ENCODE measurements at places on chromosomes 6 and 20.

DNA sequence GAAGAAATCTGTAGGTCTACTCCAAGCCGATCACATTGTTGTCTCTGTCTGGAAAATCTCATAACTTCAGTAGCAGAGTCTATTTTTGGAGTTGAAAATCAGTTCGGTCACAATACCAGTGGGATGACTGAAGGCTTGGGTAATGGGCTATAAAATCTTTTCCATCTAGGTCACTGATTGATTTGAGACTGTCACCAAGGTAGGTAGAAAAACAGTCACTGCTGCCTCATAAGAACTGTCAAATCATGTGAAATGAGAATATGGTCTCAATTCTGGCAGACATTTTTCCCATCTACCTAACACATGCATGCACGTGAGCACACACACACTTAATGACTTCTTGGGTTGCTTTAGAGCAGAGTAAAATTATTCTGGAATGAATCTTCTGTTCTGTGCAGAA lies 1162.8 kb upstream of the CITED2 start:
- DNase-seq = no peak

DNA sequence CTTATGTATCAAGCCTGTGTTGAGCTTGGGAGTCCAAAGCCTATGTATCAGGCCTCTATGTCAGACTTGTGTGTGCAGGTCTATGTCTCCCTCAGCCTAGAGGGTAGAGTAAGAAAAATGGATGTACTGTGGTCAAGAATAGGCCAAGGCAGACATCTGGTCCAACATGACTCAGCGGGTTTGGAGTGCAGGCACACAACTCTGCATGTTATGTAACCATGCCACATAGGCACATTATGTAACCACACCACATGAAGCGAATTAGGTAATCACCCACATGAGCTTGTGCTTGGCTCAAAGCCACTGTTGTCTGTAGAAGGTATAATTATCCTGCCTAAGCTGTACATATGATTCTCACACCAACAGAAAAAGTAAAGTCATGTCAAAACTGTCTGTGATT lies 1190.5 kb upstream of the EYS start:
- no peak for DNase-seq

DNA sequence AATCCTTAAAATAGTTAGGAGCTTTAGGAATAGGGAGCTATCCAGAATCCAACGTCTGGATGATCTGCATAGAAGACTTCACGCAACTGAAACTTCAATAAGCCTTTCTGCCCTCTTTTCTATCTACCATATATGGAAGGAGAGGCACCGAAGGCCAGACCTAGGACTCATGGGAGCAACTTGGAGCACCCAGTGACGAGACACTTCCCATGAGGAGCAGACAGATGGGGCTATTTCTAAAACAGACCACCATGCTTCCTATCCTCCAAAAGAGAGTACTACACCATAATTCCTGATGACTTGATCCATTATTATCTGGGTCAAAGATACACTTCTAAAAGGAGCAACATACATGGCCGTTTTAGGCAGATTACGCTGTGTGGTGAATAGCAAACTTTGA lies 6.0 kb downstream of the RPP40 start:
- no peak for DNase-seq

GRCh38 chr6:73746787-73747186 lies 50.8 kb downstream of the CD109 start:
- no peak for DNase-seq

DNA sequence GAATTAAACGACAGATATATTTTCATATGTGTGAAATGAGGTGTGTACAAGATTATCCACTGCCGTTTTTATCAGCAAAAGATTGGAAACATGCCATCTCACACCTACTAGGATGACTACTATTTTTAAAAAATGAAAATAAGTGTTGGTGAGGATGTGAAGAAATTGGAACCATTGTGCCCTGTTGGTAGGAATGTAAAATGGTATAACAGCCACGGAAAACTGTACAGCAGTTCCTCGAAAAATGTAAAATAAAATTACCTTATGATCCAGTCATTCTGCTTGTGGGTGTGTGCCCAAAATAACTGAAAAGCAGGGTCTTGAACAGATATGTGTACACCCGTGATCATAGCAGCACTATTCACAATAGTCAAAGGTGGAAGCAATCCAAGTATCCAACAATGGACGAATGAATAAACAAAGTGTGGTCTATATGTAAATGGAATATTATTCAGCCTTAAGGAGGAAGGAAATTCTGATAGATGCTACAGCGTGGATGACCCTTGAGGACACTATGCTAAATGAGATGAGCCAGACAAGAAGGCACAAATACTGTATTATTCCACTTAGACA lies 27.0 kb upstream of the CCN5 start:
- DNase-seq = no peak

DNA sequence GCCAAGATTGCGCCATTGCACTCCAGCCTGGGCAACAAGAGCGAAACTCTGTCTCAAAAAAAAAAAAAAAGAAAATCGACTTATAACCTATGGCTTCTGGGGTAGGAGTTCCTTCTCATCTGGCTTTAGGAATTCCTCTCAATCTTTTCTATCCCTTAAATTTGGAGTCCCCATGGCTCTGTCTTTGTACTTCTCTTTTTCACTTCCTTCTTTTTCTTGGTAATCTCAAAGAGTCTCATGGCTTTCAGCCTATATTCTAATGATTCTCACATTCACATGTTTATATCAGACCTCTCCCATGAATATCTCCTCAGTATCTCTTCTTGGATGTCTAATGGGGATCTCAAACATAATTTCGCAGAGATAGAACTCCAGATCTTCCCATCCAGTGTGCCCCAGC lies 42.8 kb upstream of the RALGAPA2 start:
- DNase-seq = no peak

- DNase-seq = no peak
Observed at GRCh38 chr20:51098284-51098810, 75.4 kb upstream of the KCNG1 start.

DNA sequence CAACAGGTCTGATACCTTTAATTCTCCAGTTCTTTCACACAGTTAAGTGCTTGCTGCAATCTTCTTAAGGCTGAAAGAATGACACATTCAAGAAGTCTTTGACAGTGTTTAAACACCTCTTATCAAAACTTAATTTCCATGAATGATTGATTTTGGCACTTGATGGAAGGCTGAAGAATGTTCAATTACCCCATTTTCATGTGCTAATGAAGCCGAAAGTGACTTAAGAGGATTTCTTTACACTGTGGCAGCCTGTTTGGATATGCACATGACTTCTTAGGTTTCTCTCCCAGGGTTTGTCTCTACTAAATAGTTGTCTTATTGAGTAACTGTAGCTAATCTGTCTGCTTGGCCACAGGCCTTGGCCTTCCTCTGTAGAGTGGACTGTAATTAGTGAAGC lies 81.1 kb upstream of the PRDM1 start:
- no peak for DNase-seq

DNA sequence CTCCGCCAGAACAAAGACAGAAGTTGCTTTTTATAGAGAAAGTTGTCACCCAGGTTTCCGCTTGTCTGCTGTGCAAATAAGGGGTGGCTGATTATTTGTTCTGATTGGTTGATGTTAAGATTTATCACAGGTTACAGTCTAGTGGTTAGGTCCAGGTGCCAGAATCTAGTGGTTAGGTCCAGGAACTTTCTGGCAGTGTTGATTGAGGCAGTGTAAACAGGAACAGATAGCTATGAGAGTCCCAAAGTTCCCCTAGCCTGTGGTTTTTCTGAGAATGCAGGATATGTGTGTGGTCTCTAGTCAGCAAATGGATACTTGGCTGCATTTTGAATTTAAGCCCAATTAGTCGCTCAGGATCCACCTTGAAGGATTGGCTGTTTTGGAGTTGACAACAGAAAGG lies 148.0 kb downstream of the TMEM200A start:
- DNase-seq = no peak

- DNase-seq = no peak
Observed at GRCh38 chr6:105259913-105260889, 80.4 kb upstream of the POPDC3 start.

DNA sequence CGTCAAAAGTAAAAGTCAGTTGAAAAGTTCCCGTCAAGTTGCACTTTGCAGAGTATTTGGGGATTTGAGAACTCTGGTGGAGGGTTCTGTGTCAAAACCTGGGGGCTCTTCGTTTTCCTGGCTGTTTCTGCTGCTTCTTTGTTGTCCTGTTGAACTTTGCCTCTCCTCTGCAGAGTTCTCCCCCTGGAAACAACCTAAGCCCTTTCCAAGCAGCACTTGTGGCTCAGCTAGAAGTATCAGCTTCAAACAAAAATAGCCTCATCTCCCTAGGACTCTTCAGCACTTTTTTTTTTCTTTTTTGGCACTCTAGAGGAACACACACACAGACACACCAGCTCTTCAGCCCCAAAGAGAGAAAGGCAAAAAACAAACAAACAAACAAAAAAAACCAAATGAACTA lies at the start of gene TRDN:
Gene TRDN (minus strand): TSS at position 169 of the 400 bp plus-strand sequence. CDS start 175 bp downstream, outside the sequence.
- no peak for DNase-seq

DNA sequence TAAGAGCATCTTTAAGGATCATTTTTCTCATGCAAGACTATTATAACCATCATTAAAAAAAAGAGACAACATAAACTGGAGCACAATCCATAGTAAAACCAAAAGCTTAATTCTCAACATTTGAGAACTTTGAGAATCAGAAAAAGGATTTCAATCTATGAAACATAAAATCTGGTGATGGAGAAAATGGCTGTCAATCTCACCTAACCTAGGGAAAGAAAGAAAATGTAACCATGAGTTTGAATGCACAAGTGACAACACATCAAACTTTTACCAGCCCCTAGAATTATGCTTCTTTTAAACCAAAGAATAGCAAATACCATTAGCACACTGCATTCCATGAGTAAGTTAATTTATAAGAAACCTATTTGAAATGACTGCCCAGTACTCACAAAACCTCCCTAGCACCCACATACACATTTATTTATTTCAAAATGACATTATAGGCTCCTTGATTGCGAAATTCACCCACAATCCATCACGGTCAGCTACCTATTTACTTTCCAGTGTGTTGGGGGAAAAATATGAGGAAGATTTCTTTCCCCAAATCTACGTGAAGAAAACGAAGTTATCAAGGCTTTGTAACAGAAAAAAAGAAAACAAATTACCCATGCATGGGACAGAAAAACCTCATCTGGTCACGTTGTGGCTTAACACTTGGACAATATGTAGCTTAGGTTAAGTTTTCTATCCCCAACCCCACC lies 828 bp downstream of the ASCC3 start:
- no peak for DNase-seq

DNA sequence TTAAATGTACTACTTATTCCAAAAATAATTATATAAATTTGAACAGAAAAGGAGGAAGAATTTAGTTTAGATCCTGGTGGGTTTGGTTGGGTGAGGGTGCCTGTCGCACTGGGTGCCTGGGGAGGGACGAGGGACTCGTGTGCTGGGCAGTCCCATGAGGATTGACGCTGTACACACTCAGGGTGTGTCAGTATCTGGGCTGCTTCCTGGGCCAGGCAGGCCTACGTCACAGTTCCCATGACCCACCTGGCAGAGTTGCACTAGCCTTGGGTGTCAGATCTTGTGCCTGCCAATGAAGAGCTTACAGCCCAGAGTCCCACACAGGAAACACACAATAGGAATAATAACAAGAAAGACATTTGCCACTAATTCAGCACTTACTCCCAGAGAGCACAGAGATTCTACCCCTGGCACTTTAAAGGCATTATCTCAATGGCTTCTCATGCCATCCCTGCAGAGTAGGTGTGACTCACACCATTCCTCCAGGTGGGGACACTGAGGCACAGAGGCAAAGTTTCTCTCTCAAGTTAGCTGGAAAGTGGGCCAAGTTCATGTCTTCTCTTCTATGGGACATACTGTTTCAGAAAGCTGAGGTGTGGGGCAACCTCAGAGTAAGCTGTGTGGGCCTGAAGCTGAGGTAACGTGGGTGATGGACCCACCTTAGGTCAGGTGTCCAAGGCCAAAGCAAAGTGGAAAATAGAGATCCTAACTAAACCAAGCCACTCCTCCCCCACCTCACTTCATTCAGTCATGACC lies 1.3 kb upstream of the SDCBP2 start:
- DNase-seq = no peak

DNA sequence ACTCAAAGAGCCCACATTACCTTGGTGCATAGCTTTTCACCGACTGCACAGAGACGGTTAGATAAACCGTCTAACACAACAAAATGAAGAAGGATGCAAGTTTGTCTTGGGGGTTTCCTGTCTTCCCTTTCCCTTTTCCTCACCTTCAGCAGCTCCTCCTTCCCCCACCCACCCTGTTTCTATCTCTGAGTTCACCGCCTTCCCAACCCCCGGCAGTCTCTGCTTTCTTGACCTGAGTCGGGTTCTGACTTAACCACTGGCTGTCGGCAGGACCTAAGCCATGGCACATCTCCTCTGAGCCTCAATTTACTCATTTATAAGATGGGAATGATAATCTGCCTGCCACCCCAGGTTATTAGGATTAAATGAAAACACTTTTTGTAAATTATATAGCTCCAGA lies 25.8 kb upstream of the CNKSR3 start:
- no peak for DNase-seq

DNA sequence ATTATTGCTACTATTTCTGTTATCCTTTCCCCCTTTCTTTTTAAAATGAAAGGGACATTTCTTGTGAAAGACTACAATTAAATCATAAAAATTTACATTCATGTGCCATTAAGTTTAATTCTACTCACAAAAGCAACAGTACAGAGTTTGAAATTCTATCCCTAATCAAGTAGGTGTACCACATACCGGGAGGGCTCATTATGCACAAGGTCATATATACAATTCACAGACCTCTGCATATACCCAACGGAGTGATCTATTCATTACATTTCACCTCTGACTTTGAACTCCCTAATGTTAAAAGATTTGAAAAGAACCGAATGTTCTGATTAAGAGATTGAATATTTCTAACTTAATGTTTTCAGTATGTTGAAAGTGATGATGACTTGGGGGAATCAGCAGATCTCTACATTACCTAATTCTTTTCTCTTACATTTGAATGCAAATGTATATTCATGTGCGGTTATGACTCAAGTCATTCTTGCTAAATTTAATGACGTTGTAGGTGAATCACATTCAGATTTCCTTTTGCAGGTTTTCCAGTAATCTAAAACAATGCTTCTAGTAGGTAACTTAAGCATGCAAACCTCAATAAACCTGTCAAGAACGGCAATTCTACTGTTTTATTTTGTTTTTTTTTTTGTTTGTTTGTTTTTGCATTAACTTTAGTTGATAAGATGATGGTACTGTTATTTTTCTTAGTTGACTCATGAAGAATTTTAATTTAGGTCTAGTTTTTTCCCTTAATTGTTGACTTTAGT lies 7.3 kb downstream of the EYA4 start:
- no peak for DNase-seq

DNA sequence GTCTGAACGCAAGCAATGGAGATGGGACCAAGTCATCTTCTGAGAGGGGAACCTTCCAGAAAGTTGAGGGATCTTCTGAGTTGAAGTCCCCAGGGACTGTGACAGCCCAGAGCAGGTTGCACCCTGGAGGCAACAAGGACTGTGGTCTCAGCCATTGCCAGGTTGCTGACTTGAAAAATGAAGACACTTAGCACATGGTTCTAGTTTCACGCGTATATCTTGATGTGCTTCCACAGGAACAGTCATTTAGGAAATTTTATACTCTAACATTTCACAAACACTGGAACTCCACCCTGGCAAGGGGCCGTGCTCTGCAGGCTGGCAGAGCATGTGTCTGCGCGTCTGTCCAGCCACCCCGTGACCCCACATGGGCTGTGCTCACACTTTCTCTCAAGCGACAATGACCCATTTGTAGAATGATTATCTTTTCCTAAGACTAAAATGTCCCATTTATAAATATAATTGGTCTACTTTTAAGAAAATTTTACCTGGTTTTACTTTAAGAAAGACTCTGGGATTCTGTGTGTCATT lies 157.0 kb downstream of the ERMARD start:
- DNase-seq = no peak

Measured in AG04450 (cell line).